ENCODE measurements at places on chromosomes 3 and 15.

- DNase-seq = no peak
These were observed 201.8 kb upstream of the KCNH8 start for GRCh38 chr3:18946524-18946923.

GRCh38 chr3:66907136-66907535 is 91.0 kb upstream of the KBTBD8 start:
- no peak for DNase-seq

DNA sequence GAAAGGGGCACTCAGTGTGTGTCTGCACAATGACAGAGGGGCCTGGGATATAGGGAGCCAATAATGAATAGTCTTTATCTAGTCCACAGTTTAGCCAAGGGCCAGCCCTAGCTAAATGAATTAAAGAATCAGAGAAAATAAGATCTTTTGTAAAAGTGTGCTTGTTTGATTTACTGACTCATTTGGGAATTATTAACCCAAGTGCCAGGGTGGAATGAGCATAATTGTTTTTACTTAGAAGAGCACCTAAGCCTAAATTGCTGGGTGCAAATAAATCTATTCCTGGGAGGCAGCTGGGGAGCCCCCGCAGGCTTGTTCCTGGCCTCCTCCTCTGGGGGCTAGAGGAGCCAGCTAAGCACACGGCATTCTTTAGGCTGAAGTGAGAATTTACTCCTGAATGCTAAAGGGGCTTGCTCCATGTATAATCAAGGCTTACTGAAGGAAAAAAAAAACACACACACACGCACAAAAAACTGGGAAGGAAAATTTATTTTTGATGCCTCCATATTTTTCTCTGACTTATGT is 405.3 kb upstream of the SUCLG2 start:
- DNase-seq = no peak

DNA sequence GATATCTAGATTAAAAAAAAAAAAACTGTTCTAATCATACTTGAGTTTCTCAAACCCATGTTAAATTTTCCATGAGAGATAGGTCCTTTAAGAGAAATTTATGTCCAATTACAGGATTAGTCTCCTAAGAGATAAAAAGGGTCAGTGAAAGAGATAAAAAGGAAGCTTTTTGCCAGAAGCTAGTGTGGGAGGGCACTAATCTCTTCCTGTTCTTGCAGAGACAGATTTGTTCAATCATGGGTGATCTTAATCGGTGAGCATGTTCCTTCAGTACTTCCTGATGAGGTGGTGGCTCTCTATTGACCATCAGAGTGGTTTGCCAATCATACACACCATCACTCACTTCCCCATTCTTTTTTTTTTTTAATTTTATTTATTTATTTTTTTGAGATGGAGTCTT is 16.9 kb upstream of the LPP start:
- DNase-seq = no peak

DNA sequence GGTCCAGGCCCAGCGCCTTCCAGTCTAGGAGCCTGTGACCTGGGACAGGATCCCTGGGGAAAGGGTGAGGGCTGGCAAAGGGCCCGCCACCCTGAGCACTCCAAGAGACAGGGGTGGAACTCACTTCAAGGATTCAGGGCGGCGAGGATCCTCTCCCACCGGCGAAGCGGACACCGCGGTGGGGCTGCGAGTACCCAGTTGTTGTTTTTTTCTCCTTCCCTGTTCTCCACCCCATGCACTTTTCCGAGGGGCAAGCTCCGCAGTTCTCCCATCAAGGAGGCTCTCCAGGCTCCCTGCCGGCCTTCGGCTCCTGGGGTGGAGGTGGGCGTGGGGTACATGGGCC is 387 bp upstream of the PAQR5 start:
- DNase-seq = no peak

DNA sequence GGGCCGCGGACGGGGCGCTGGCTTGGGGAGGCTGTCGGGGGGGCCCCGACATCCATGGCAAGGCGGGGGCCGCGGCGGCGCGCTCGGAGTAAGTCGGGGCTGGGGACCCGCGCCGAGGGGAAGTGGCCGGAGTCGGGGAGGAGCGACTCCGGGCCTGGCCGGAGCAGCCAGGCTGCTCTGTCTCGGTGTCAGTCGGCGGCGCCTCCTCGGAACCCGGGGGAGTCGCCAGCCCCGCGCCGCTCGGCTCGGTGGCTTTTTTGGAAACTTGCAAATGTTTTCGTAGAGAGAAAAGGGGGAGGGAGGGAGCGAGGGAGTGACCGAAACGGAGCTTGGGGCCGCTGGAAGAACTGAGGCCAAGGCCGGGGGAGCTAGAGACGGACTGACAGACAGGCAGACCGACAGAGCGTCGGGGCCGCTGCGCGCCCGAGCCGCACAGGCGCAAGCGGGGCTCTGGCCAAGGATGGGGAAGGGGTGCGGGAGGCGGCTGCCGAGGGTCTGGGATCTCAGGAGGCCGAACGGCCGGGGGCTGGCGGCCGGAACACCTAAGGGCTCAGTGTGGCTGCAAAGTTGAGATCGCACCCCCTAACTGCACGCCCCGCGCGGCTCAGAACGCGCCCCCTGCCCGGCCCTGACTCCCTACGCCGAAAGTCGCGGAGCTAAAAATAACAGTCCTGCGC is 5.0 kb downstream of the PTH1R start:
- DNase-seq = no peak

- no peak for DNase-seq
These were observed 317.5 kb downstream of the GBE1 start for GRCh38 chr3:81443958-81444357.

DNA sequence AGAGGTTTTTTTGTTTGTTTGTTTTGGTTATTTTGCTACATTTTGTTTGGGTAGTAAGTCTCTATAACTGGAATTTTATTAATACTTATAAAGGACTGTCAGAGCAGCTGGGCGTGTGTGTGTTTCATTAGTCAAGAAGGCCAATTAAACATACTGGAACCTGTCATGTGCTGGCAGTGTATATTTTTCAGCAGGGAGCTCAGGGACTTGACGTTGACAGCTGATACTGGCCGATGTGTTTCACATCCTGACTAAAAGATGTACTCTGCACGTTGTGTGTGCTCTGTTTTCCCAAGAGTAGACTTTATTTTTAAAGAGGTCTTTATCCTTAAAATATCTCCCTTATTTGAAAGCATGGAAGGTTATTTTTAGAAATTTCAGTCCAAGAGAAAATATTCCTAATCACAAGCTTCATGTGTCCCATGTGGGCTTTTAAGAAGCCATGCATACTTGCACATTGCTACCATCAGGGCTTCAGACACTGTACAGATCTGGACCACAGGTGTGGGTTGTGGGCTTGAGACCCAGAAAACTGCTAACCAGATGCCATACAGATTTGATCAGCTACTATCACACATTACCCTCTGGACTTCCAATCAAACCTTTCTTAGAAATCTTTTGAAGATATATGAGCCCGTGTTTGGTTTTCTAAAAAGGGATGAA is 135.9 kb downstream of the FEZF2 start:
- no peak for DNase-seq
